ENCODE measurements at places on chromosomes 13 and 19.
A peak's percentile ranks its signal among the peaks of the same experiment; 100 is the strongest.

DNA sequence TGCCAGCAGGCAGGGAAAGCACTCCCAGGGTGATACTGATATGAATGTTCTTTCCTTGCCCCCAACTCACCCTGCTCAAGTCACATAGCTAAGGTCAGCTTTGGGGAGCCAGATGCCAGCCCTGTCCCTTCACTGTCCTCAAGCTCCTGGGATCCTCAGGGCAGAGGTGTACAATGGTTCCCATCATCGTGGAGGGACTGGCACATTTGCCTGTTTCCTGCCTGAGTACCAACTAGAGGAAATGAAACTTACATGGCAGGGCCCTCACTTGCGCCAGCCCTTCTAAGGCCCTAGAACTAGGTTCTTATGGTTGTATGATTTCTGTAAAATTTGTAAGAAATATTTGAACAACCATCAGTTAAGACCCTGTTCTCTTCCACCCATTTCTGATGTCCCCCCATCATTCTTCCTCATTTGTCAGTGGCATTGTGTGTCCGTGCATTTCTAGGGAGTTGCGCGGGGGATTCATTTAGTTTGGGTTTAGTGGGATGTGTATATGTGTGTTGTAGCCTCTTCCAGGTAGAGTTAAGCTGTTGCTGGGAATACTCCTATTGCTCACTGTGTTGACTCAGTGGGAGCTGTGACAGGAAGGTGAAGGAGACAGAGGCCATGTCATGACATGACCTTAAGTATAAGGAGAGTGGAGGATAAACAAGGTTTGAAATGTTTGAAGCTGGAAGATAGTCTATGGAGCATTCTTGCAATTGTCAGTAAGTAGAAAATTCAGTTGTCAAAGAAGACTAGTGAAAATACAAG lies 41.3 kb upstream of the RCBTB2 start:
- no peak for DNase-seq

GRCh38 chr19:22526661-22527272 lies 104.6 kb upstream of the ZNF98 start:
- peak; percentile 72 for DNase-seq

- DNase-seq: no peak
Measured at GRCh38 chr13:43879755-43880181, at the start of gene LACC1. Gene LACC1 (plus strand): TSS chr13:43879904. CDS start chr13:43880986, 1,082 bp downstream.

DNA sequence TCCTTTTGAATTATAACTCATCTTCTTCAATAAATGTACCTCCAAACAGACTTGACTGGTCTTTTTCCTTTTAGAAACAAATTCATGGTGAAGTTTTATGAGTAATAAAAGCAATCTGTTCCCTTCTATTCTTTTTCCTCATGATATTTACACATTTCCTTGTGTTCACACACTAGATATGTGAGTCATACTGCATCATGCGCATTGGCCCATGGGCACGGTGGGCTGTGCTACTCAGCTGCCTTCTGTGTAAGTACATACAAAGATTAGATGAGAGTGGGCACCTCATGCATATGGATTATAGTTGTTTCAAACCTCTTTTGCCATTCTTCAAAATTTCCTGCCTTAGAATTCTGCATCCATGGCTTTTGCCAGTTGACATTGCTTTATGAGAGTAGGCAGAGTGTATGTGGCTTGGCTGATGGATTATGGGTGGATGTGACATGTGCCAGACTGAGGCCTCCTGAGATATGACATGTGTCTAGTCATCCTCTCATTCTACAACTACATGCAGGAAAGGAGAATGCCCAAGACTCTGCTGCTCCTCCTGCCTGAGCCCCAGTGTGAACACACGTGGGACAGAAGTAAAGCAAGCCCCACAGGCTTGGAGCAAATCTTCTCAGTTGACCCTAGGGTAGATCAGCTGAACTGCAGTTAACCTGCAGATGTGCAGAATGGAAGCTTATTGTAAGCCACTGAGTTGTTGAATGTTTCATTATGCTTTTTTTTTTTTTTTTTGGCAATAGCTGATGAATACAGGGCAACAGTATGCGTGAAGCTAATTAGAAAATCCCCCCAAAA lies 109.9 kb downstream of the RBM26 start:
- no peak for DNase-seq

- DNase-seq: no peak
Measured at GRCh38 chr13:114303700-114304327, 10.5 kb upstream of the CHAMP1 start.

- no peak for DNase-seq
Measured at GRCh38 chr13:99966064-99966805, 5.3 kb downstream of the ZIC5 start.

DNA sequence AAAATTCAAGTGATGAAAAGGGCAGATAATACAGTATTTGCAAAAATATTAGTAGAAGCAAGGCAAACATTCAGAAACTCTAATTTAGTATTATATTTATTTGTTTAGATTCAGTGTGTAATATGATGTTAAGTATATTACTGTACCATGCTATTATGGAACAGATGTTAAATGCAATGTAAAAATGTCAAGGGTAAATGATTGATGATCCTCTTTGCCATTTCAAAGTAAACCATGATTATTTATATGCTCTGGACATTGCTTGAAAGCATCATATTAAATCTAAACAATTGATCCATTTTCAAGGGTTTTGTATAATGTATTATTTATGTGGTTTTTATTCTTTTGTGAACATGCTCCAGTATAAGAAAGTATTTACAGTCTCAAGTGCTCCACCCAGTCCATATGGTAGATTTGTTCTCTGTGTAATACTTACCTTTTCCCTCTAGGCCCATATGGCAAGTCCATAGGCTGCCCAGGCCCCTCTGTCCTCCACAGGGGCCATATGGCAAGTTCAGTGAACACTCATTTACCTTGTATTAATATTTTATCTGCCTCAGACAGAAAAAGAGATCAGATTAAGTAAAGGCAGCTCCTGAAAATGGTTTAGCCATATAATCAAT lies 353.5 kb downstream of the DACH1 start:
- DNase-seq: no peak

All from umbilical cord (tissue), 2 donors.